GM12878 (cell line): ENCODE measurements at places on chromosomes 2 and 18.

DNA sequence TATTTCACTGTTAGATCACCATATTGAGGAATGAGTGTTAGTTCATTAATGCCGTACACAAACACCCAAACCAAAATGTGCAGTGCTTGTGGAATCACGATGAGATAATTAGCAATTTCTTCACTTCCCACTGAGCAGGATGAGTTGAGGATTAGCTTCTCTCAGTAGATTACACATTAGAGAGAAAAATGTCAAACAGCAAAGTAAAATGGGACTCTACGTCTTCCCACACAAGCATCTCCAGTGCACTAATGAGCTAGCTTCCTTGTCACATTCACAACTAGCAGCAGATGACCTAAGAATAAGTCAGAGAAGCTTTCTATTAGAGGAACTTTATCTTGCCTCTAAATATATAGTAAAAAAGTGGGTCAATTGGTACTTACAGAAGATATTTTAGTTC lies 926.9 kb downstream of the TSN start:
- DNase-seq, result no peak

DNA sequence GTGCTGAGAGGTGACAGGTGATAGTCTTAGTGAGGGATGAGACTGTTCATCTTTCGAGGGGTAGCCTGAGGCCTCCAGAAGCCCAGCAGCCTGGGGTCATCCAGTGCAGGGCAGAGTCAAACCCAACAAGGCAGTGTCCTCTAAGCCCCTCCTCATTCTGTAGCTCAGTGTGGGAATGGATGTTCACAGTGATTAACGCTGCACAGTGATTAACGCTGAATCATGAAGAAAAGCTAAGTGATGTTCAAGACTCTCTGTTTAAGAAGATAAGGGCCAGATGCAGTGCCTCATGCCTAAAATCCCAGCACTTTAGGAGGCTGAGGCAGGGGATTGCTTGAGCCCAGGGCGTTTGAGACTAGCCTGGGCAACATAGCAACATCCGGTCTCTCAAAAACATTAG lies 56.3 kb upstream of the LAPTM4A start:
- DNase-seq, result no peak

- DNase-seq, result no peak
These were observed 65.6 kb downstream of the MRPS9 start for GRCh38 chr2:105103481-105103880.

- no peak for DNase-seq
These were observed 80.9 kb upstream of the FOSL2 start for GRCh38 chr2:28311660-28312249.

DNA sequence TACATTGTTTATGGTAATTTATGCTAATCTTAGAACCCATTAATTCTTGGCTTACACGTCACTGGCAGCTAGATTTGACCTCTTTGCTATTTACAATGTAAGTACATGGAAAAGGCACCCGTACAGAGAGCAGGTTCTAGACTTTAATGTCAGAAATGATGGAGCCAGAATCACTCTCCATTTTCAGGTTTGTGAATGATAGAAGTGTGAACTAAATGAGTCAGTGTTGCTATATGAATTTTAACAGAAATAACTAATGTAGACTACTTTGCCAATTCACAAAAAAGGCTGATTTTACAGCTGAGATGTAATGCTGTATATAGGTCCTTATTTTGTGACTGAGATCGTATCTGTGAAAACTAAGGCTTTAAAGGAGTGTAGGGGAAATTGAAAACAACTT lies 214.6 kb downstream of the LDLRAD4 start:
- no peak for DNase-seq

DNA sequence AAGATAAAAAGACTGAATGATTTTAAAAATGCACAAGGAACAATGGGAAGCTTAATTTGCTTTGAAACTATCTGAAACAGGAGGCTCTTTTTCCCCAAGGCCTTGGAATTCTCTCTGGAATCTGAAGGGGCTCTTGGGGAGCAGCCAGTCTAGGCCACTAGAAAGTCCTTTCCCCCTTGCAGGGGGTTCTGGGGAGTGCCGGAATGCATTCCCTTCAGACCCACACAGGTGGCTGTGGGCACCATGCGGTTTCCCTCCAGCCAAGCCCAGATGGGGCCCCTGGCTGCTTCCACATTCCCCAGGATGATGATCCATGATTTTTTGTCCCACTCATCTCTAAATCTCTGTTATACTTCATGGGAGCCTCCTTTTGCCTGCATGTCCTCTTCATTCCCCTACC lies 10.7 kb downstream of the GPR45 start:
- DNase-seq, result no peak

- DNase-seq, result no peak
These were observed 558.0 kb downstream of the STK39 start for GRCh38 chr2:167689444-167689843.

DNA sequence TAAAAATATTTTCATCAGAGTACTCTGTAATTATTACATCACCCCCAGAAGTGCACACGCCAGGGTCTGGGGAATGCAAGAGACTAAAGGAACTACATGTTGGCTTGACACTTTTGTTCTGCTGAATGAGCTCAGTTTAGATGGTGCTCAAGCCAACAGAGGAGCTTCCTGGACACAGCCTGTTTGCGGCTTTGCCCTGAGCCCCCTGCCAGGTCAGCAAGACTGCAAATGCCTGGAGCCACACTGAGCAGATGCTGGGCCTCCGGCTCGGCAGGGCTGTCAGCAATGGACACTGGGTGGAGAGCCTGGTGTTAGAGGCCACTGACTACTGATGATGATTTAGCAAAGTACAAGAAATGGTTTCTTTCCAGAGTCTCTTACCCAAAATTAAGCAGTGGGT lies 31.9 kb downstream of the PTPN18 start:
- DNase-seq, result no peak

GRCh38 chr2:215479121-215479520 lies 43.3 kb upstream of the FN1 start:
- no peak for DNase-seq

DNA sequence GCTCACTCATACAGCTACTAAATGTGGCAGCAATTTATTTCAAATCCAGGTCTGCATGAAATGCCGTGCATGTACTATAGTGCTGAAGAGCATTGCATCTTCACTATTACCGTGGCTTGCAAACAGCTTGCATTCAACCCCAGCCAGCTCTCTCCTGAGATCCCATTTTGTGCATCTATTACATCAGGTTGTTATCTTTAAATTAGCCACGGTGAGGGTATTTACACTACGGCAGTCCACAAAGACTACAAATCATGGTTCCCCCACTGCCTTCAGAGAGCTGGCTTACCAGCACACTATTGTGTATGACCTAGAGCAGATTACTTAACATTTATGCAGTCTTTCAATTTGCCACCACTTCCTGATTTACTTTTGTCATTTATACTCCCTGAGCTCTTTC lies 621.3 kb upstream of the LRATD1 start:
- DNase-seq, result no peak

DNA sequence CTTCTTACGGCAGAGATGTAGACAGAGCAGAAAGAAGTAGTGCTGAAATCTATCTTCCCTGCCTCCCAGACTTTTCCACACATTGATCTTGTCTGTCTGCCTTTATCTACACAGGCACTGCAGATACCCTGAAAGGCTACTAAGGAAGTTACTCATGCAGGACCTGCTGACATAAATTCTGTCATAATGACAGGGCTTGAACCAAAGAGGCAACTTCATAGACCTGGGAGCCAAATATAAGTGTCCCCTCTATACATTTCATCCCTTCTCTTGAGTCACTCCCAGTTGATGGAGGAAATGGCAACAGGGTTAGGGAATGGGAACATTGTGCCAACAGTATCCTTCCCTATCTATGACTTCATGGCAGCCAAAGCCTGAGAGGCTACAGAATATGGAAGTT lies 157.5 kb downstream of the TNS1 start:
- no peak for DNase-seq

GRCh38 chr2:241052677-241053360 lies 49.3 kb downstream of the MTERF4 start:
- DNase-seq, result no peak

- no peak for DNase-seq
These were observed 82.6 kb downstream of the ZNF532 start for GRCh38 chr18:58947136-58947732.

DNA sequence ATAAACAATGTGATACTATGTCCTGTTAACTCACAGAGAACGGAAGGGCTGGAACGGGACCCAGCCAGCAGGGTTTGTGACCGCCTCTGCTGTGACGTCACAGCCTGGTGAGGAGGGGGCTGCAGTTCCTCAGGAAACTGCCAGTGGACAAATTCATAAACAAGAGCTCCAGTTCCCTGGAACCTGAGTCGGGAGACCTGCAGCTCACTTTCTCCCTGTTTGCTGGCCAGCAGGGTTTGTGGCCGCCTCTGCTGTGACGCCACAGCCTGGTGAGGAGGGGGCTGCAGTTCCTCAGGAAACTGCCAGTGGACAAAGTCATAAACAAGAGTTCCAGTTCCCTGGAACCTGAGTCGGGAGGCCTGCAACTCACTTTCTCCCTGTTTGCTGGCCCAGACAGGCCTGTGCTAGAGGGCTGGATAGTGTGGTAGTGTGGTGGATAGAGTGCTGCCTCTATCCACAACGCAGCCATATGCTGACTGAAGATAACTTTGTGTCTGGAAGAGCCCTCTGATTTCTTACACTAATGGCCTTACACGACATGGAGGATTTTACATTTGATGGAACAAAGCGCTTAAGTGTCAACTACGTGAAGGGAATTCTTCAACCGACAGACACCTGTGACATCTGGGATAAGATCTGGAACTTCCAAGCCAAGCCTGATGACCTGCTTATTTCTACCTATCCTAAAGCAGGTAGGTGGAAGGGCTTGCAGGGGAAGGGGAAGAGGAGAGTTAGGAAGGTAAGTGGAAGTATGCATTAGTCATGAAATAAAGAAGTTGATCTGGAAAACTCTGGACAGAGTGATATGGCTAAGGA lies at the start of gene SULT1C4:
SULT1C4 (plus strand) TSS at position 140 of the 816 bp plus-strand sequence; CDS start at position 524, 384 bp downstream.
- DNase-seq, result no peak

GRCh38 chr2:224378701-224379097 lies 23.2 kb downstream of the FAM124B start:
- no peak for DNase-seq

DNA sequence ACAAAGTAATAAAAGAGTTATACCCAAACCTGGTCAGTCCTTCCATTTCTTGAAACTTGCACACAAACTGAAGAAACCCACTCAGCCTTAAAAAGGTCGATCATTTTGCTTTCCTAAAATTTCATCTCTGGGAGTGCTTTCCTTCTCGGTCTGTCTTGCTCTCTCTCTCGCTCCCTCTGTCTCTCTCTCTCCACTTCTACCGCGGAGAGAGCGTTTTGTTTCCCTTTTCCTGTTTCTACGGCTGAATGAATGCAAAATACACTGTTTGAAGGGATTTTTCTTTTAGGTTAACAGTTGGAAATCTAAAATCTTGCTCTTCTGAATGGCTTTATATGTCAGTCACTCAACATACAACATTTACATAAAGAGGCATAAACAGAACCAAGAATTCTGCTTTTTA lies 424.2 kb downstream of the TGIF1 start:
- DNase-seq, result no peak

GRCh38 chr2:113967272-113967671 lies 77.4 kb downstream of the ACTR3 start:
- DNase-seq, result no peak

DNA sequence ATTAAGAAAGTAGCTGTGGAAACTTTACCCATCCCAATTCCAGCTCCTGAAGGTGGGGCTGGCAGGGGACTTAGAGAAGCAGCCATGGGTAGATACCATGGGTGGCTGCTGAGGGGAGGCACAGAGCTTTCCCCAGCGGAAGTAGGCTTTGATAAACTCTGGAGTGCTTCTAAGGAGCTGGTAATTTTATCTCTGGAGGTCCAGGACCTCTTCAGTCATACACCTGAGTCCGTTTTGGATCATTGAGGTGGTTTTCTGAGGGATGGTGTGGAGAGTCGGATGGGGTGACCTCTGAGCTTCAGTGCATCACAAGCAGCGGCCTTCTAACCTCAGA lies 36.7 kb upstream of the BMP10 start:
- no peak for DNase-seq

- no peak for DNase-seq
These were observed 45.1 kb upstream of the ACAA2 start for GRCh38 chr18:49858309-49859020.

GRCh38 chr2:143907801-143908200 lies 612.1 kb downstream of the ZEB2 start:
- no peak for DNase-seq

DNA sequence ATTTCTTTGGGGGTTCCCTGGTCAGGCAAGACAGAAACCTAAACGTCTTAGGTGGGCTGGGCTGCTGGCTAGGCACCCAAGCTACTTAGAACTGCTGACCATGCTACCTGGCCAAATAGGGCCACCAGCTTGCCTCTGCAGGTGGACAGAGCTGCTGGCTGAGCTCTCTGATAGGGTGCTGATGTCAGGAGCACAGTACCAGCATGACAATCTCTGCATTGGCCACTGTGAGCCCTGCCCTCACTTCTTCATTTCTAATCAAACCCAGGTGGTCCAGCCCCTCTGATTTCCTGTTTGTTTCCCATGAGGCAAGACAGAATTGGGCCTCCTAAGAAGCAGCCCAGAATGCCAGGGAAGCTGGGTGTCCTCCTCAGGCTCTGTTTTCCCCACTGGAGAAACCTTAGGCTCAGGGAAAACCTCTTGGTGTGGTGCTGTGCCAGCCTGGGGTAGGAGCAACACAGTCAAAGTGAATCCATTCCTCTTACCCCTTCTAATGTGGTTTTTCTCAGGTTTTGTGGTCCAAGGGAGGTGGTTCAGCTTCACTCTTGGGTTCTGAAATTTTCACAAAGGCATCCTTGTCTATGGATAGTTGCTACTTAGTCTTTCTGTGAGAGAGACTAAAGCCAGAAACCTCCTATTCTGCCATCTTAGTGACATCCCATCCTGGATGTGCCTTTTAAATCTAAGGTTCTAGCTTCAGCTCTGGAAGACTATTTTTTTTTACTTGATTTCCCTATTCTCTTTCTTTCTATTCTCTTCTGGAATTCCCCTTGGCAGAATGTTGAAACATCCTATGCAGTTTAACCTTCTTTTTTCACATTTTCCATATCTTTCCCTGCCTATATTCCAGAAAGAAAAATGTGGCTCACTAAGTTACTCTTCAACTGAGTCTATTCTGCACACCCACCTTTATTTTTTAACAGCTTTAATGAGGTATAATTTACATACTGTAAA lies 15.2 kb downstream of the SP100 start:
- no peak for DNase-seq

GRCh38 chr2:144894612-144895599 lies 375.0 kb upstream of the ZEB2 start:
- no peak for DNase-seq

DNA sequence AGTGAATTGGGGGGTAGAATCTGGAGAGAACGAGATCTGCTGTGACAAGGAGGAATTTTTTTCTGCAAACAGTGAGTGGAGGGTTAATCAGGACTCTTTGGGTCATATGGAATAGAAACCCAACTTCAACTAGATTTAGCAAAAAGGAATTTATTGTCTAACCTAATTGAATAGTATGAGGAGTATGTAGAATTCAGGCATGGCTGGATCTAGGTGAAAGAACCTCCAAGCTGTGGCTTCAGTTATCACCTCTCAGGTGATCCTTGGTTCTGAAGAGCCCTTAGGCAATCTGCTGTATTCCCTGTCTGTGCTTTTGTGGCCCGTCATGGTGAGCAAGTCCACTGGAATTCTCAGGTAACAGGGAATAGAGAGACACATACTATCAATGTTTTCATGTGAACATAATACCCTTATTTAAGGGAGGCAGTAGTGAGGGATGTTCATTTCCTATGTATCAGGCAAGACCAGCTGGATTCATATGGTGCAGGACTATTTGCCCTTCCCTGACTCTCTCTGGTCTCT lies 164.7 kb downstream of the ALPK2 start:
- DNase-seq, result no peak

GRCh38 chr2:31107591-31108300 lies 30.5 kb downstream of the GALNT14 start:
- no peak for DNase-seq

- DNase-seq, result no peak
These were observed 46.0 kb downstream of the BOLA3 start for GRCh38 chr2:74101574-74102300.
